H7 (cell line): ENCODE measurements at places on chromosomes 11 and 22. TPM values are rescaled to one million over a fixed set of nuclear protein-coding genes. Genes with fewer than 3 reads are reported as not detected.
A peak's percentile ranks its signal among the peaks of the same experiment; 100 is the strongest.

Gene C22orf31
- not detected in 2 replicates for total RNA-seq

- peak; percentile 25 for DNase-seq
Observed at GRCh38 chr11:20125927-20126326, 34.3 kb downstream of the DBX1 start.

GRCh38 chr11:103970701-103971249 is 65.7 kb upstream of the DDI1 start:
- no peak for DNase-seq

- no peak for DNase-seq
Observed at GRCh38 chr11:63805844-63806415, 7.3 kb upstream of the SPINDOC start.

DNA sequence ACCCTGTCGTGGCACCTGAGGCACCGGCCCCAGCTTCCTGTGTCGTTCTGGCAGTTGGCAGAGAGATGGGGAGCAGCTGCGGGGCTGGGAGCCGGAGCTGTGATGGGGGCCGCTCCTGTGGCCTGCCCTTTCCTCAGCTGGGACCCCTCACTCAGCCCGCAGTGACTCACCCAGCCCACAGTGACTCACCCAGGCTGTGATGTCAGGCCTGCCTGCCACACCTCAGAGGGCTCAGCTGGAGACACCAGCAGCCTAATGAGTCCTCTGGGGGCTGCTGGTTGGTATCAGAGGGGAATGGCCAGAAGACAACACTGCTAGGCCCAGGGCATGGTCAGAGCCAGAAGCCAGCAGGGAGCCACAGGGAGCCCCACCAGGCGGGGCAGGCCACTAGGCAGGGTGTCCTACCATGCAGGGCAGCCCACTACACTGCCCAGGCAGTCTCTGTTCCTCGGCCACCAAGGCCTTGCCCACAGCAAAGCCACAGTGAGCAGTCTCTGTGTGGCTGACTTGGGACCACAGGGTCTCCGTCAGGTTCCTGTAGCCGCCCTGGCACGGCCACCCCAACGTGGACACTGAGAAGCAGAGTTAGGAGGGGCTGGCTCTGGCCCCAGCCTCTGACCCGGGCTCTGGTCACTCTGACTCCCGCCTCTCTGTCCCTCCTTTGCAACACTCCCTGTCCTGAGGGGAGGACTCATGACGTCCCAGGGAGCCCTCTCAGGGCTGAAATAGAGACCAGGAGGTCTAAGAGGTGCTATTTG is 4.2 kb upstream of the FXYD2 start:
- peak; percentile 58 for DNase-seq

GRCh38 chr22:44224166-44224565 is 43.4 kb downstream of the PARVG start:
- no peak for DNase-seq

GRCh38 chr11:122246874-122247273 is 130.9 kb upstream of the BLID start:
- no peak for DNase-seq

- peak; percentile 63 for DNase-seq
Observed at GRCh38 chr22:32904044-32904443, 102.5 kb downstream of the TIMP3 start.

DNA sequence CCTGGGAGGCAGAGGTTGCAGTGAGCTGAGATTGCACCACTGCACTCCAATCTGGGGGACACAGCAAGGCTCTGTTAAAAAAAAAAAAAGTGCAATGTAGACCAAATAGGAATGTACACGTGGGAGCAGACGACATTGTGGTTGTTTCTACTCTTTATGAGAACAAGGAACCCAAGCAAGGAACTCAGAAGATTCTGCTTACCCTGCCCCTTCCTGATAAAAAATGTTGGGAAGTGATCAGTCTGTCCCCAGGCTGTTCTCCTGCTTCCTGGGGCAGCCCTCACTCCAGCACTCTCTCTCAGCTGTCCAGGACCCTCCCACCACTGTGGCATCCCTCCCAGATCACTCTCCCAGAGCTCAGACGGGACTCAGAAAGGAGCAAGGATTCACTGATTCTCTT is 31.8 kb downstream of the SLCO2B1 start:
- DNase-seq, result no peak

- no peak for DNase-seq
Observed at GRCh38 chr11:45031912-45032519, 81.3 kb upstream of the TP53I11 start.

DNA sequence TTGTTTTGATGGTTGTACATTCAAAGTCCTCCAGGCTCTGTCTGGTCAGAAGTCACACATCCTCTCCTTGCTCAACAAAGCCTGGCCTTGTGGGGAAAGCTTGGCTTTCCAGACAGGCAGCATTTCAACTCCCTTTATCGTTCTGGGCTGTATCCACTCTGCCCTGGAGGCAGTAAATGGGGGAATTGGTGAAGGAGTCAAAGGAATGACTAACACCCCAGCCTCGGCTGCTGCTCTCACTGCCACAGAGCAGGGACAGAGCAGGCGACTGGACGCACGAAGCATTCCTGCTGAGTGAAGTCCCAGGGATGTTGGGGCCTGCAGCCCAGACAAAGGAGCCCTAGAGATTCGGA is 52.8 kb downstream of the WNT11 start:
- DNase-seq, result peak; percentile 47
